CD8-positive, alpha-beta memory T cell (primary cell): ENCODE measurements at places on chromosomes 5 and 9.

GRCh38 chr9:123642291-123643278 is 286.6 kb downstream of the CRB2 start:
- DNase-seq, result no peak

- DNase-seq, result no peak
These were observed 317.4 kb downstream of the KDM4C start for GRCh38 chr9:7075154-7075553.

DNA sequence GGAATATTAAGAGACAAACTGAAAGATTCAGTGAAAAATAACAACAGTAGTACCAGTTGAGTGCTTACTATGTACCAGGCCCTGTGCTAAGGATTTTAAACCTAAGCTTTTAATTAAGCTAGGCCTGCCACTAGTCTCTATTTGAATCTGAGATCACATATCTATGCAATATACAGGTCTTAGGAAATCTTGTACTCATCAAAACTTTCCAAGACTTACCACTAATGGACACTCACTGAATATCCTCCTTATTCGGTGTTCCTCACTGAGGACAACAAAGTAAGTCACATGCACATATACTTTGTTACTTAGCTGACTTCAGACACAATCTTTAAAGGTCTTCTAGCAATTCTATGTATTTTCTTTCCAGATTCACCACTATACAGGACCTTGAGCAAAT is 32.6 kb downstream of the DIAPH1 start:
- DNase-seq, result no peak

DNA sequence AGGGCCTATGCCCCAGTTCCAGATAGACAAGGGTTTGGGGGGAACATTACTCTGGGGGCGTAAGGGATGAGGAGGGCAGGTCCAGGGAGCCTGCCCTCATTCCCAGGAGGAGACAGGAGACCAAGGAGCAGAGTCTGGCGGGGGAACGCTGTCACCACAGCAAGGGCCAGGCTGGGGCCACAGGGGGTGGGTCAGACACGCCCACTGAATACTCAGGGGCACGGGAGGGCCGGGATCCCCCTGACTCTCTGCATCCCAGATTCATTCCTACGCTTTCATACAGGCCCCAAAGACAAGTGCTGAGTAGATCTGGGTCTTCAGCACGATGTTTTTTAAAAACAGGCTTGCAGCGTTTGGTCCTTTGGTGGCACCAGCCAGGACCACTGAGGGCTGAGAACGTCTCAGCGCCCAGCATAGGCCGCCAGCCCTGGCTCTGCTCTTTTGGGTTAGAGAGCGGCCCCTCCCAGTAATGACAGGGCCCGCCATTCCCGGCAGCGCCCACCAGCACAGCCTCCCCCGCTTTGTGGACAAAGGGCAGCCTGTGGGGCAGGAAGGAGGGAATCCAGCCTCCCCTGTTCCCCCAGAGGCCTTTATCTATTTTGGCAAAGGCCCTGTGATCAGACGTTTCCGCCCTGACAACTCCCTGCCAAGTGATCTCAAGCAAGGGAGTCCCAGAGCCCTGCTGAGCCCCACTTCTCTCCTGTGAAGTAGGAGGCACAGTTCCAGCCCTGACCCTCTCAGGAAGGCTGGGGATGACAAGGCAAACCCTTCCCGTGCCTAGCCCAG is 24.9 kb downstream of the NEK6 start:
- DNase-seq, result no peak

- no peak for DNase-seq
These were observed 79.0 kb downstream of the GLDC start for GRCh38 chr9:6566409-6567139.

DNA sequence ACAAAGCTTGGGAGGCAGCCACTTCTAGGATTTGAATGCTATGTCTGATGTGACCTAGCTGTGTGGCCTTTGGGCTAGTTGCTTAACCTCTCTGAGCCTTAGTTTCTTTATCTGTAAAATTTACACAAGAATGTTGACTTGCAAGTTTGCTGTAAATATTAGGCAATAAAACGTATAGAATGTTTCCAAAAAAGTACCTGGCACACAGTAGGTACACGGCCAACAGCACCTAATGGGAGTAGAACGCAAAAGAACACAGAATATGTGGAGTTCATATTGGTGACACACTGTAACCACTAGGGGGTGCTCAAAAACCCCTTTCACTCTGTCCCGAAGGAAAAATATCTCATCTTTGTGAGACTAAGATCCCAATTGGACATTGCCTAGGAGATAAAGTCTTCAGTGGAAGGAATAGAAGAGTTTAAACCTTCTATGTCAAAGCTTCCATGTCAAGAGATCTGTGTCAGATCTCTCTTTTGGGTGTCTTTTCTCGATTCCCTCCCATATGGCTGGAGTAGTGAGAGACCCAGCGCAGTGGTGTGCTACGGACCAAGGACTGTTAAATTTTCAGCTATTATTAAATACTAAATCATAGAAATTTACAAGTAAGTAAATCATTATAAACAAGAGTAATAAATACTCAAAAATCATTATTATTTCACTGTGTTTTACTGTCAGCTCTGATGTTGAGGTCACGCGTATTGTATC is 145.4 kb upstream of the RAD23B start:
- no peak for DNase-seq

- DNase-seq, result no peak
These were observed 403 bp downstream of the NINJ1 start for GRCh38 chr9:93133681-93134014.

DNA sequence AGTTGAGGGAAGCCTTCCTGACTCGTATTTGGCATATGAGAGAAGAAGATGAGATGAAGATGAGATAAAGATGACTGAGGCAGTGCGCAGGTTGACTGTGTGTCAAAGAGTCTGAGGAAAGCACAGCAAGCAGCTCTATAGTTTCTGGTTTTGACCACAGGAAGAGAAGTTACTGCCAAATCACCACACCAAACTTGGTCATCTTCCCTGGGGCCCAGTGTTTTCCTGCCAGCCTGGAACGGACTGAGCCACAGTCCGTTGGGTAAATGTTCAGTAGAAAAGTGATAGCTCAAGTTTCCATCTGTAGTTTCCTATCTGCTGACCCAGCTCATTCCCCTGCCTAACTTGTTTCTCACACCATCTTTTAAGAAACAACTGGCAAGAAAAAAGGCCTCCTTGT is 80.7 kb upstream of the ADAMTS19 start:
- DNase-seq, result no peak

DNA sequence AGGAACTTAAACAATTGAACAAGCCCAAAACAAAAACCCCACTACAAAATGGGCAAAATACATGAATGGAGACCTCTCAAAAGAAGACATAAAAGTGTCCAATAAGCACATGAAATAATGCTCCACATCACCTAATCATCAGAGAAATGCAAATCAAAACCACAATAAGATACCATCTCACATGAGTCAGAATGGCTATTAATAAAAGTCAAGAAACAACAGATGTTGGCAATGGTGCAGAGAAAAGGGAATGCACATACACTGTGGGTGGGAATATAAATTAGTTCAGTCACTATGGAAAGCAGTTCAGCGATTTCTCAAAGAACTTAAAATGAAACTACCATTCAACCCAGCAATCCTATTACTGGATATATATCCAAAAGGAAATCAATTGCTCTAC is 337.4 kb upstream of the GRIA1 start:
- DNase-seq, result no peak

DNA sequence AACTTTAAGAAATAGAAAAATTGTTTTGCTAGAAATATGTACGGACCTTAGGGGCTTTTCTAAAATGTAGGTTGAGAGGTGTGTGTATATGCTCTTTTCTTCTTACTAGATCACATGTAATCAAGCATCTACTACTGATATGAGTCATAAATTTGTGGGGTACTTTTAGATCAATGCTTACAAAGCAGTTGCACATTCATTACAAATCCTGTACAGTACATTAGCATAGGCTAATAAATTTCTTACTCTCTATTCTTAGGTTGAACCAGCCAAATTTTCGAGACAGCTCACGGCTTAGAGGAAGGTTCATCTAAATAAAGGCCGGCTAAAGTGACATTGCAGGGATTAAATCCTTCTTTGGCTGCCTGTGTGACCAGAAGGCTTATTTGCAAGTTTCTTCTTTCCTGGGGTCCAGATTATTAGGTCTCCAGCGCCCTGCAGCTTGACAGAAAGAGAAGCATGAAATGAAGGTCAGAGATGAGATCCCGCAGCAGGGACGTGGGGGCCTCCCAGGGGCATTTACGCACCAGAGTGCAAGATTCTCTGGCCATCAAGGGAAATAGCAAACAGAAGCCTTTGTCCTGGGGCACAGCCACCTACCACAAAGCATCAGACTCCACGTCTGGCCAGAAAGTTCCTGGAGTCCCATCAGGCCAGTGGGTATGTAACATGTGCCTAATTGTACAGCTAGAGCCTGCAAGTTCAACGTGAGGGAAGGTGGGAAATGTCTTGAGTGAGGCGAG is 53.0 kb downstream of the NIM1K start:
- DNase-seq, result no peak

GRCh38 chr9:114186605-114187289 is 31.4 kb downstream of the COL27A1 start:
- DNase-seq, result no peak
